Activated naive CD8-positive, alpha-beta T cell treated with anti-CD3 and anti-CD28 coated beads, Interleukin-2, amount 10 ng/mL, durations not matched to agents 7 days and 5 days (primary cell): ENCODE measurements at places on chromosomes 12 and 14. TPM values are rescaled to one million over a fixed set of nuclear protein-coding genes. Genes with fewer than 3 reads are reported as not detected.

The CLEC2A gene
- total RNA-seq = not detected

DNA sequence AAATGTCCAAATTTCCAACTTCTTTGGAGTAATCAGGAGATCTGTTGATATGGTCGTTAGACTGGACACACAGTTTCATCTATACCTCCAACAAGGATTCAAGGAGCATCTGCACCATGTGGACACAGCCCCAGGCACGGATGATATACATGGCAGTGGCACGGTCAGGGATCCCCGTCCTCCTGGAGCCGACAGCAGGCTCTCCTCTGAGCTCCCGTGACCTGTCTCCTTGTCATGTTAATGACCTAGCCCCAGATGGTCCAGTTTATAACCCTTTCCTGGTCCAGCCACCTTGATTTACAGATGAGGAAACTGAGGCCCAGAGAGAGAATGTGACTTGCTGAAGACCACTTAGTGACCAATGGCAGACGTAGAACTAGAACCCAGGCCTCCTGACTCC lies 16.5 kb upstream of the SERPINA4 start:
- DNase-seq = no peak
- H3K27me3 ChIP-seq = no peaks in the 10 kb centered on the region
- no peaks in the 10 kb centered on the region for H3K4me1 ChIP-seq
- no peak overlapping the region for H3K4me3 ChIP-seq
- H3K36me3 ChIP-seq = no peaks in the 10 kb centered on the region
- H3K27ac ChIP-seq = no peak overlapping the region

The KRT2 gene
- total RNA-seq = not detected

- no peaks in the 10 kb centered on the region for H3K36me3 ChIP-seq
- H3K27ac ChIP-seq = no peak overlapping the region
- peaks cover 2% of the 10 kb centered on the region for H3K27me3 ChIP-seq
- no peak overlapping the region for H3K4me3 ChIP-seq
- H3K4me1 ChIP-seq = no peaks in the 10 kb centered on the region
- DNase-seq = no peak
Measured at GRCh38 chr14:99722741-99723140, 38.6 kb downstream of the CYP46A1 start.

The SALL2 gene
- total RNA-seq = 4.4 TPM

DNA sequence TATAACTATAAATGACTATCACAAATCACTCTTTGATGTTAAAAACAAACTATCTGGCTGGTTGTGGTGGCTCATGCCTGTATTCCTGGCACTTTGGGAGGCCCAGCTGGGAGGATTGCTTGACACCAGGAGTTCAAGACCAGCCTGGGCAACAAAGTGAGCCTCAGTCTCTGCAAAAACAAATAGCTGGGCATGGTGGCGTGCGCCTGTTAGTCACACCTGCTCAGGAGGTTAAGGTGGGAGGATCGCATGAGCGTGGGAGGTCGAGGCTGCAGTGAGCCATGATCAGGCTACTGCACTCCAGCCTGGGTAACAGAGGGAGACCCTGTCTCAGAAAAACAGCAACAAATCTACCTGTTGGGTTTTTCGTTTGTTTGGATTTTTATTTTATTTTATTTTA lies 5.4 kb downstream of the TXNRD1 start:
- peaks cover 8% of the 10 kb centered on the region for H3K36me3 ChIP-seq
- peaks cover 15% of the 10 kb centered on the region for H3K27me3 ChIP-seq
- no peak overlapping the region for H3K4me3 ChIP-seq
- DNase-seq = no peak
- peaks cover 24% of the 10 kb centered on the region for H3K4me1 ChIP-seq

DNA sequence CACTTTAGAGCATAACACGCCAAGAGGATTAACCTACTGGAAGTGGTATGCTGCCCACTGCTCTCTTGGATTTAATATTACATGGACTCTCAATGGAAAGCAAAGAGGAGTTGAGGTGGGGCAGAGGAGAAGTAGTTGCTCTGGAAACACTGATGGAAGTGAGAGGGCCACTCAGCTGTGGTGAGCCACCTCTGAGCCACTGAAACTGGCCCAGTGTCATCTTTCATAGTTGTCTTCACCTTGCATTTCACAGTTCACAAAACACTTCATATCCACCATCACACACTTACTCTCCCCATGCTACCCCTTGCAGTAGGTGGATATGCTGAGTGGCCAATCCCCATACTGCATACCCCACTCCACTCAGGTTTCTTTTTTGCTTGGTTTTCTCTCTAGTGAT lies 12.2 kb upstream of the PCED1B start:
- peaks cover 4% of the 10 kb centered on the region for H3K4me1 ChIP-seq
- no peak overlapping the region for H3K27ac ChIP-seq
- no peak for DNase-seq

The PRR4 gene
- total RNA-seq = 1.6 TPM

The PLA2G1B gene
- total RNA-seq = not detected

GRCh38 chr14:104274806-104275205 lies 136.4 kb downstream of the KIF26A start:
- H3K36me3 ChIP-seq = no peaks in the 10 kb centered on the region
- peaks cover 4% of the 10 kb centered on the region for H3K27me3 ChIP-seq
- H3K27ac ChIP-seq = no peak overlapping the region
- DNase-seq = no peak

GRCh38 chr12:53937596-53938325 lies 870 bp upstream of the HOXC13 start:
- no peak overlapping the region for H3K4me3 ChIP-seq
- H3K4me1 ChIP-seq = no peaks in the 10 kb centered on the region
- no peak for DNase-seq
- peak overlapping the region; percentile 42 for H3K27ac ChIP-seq
- peaks cover 89% of the 10 kb centered on the region for H3K27me3 ChIP-seq

The ANKRD9 gene
- total RNA-seq = 8.8 TPM

DNA sequence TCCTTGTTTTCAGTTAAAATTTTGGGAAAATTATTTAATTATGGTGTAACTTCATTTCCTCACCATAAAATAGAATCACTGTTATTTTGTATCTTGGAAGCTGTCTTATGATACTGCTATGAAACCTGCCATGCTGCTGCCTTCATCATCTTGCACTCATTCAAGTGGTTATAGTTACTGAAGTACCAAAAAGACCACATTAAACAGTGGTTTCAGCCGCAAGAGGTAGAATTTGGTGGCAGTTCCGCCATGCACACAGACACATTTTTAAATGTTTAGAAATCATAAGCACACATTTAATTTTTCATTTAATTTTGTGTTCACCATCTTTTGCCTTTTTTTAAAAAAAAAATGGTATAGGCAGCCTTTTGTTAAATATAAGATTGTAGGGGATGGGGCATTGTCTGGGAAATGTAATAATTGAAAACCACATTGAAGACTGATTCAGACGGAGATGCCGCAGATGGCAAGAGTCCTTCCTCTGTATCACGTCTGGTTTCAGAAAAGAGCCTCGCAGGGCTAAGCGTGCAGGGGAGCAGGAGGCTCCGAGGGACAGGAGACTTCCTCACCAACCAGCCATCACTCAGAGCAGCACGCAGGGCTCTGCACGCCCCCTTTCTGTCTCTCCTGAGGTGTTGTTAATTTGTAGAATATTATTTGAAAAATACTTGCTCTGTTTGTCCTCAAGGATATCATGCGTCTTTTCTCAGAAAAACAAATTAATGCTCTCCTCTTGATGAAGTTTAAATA lies 115.2 kb upstream of the PELI2 start:
- peak; percentile 52 for DNase-seq
- H3K4me3 ChIP-seq = peak overlapping the region; percentile 49
- peaks cover 29% of the 10 kb centered on the region for H3K4me1 ChIP-seq
- peaks cover 63% of the 10 kb centered on the region for H3K27me3 ChIP-seq

The SLC6A12 gene
- not detected for total RNA-seq

- DNase-seq = no peak
- peaks cover 8% of the 10 kb centered on the region for H3K4me1 ChIP-seq
- H3K4me3 ChIP-seq = no peak overlapping the region
- peaks cover 67% of the 10 kb centered on the region for H3K27me3 ChIP-seq
- no peak overlapping the region for H3K27ac ChIP-seq
Measured at GRCh38 chr12:120642826-120643225, 2.4 kb downstream of the CABP1 start.

DNA sequence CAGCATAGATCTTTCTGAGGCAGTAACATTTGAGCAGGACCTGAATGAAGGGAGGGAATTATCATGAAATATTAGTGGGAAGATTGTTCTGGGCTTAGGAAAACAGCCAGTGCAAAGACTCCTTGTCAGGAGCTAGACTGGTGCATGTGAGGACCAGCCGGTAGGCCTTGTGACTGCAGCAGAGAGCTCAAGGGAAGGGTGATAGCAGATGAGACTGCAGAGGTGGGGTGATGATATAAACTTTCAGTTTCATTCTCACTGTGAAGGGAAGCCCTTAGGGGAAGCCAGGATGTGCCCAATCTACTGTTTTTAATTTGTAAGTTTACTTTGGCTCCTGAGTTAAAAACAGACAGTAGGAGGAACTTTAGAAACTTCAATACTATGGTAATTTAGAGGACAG lies 12.4 kb downstream of the IL22 start:
- DNase-seq = peak; percentile 45
- peak overlapping the region; percentile 96 for H3K27ac ChIP-seq
- H3K27me3 ChIP-seq = no peaks in the 10 kb centered on the region
- H3K36me3 ChIP-seq = peaks cover 5% of the 10 kb centered on the region
- peaks cover 37% of the 10 kb centered on the region for H3K4me1 ChIP-seq

DNA sequence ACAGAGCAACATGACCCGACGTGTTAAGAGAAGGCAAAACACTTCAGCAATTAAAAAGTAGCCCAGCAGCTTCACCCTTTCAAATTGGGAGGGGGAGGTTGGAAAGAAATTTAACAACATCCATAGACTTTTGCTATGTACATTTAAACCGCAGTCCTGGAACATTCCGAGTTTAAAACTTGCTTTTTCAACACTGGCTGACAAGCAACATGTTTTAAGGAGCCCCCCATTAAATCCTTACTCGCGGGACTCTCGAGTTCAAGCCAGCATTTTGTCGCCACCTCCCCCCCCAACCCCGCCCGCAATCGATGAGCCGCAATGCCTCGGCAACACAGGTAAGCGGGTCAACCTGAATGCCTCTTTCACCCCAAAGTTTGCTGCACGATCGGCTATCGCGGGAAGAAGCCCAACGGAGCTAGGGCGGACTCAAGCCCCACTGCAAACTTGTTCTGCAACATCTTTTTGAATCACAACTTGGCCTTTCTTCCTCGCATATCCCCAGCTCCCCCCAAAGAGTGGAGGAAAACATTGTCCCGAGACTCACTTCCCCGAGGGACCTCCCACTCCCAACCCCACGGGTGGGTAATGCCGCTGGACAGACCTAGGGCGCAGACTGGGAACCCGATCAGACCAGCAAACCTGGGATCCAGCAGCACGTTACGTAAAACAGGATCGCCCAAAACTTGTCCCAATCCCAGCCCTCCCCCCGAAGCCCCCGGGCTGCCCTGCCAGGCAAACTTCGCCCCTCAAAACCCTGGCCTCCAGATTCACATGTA lies 777 bp downstream of the ZFP36L1 start:
- peak overlapping the region; percentile 100 for H3K27ac ChIP-seq
- peaks cover 49% of the 10 kb centered on the region for H3K4me1 ChIP-seq
- peak overlapping the region; percentile 89 for H3K4me3 ChIP-seq
- H3K27me3 ChIP-seq = no peaks in the 10 kb centered on the region
- H3K36me3 ChIP-seq = peaks cover 29% of the 10 kb centered on the region

GRCh38 chr12:108587826-108588225 lies 10.1 kb downstream of the TMEM119 start:
- no peaks in the 10 kb centered on the region for H3K36me3 ChIP-seq
- no peak overlapping the region for H3K27ac ChIP-seq
- H3K27me3 ChIP-seq = peaks cover 9% of the 10 kb centered on the region
- no peaks in the 10 kb centered on the region for H3K4me1 ChIP-seq

The TUBA1A gene
- 99.5 TPM for total RNA-seq

DNA sequence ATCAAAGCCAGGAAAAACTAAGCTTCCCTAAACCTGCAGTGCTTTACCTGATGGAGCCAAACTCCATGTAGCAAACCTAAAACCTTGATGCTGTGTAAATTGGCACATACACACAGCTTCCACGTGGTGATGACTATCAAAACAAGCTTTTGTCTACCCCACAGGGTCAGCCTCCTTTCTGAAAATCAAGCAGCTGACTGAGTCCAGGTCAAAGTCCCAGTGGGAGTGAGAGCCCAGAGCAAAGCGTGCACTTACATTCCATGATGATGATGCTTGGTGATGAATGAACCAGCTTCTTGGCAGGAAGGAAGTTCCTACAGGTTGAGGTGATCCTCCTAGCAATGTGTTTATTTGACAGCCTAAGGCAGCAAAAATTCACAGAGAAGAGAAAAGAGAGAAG lies 630.0 kb upstream of the TBX3 start:
- no peak overlapping the region for H3K4me3 ChIP-seq
- no peak overlapping the region for H3K27ac ChIP-seq
- no peaks in the 10 kb centered on the region for H3K36me3 ChIP-seq
- no peaks in the 10 kb centered on the region for H3K27me3 ChIP-seq
- no peak for DNase-seq
- H3K4me1 ChIP-seq = no peaks in the 10 kb centered on the region

DNA sequence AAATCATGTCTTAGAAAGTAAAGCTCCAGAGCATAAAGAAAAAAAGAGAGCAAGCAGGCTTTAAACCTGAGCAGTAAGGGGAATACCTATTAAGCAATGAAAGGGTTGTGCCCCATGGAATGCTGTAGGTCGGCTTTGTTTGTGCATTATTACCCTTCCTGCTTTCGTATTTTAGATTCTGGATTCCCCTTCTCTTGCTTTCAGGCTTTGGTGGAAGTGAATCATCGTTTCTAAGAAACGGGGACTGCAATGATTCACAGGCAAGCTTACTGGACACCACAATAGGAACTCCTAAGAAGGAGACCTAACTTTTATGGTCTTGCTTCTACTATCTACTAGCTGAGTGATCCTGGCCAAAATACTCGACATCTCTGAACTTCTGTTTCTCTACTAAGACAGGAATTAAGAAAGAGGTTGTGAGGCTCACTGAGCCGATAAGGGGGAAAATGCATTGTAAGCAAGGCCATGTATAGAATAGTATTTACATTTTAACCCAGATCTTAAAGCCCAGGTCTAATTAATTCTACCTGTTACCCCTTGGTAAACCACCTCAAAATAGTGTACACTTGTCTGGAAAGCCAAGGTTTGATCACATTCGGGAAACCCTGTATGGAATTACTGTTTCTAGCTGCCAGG lies 1.2 kb upstream of the BMAL2 start:
- H3K27ac ChIP-seq = peak overlapping the region; percentile 79
- H3K27me3 ChIP-seq = peaks cover 5% of the 10 kb centered on the region
- peaks cover 27% of the 10 kb centered on the region for H3K4me1 ChIP-seq
- H3K4me3 ChIP-seq = peak overlapping the region; percentile 81
- no peak for DNase-seq
- peaks cover 10% of the 10 kb centered on the region for H3K36me3 ChIP-seq

The NRXN3 gene
- total RNA-seq = not detected

DNA sequence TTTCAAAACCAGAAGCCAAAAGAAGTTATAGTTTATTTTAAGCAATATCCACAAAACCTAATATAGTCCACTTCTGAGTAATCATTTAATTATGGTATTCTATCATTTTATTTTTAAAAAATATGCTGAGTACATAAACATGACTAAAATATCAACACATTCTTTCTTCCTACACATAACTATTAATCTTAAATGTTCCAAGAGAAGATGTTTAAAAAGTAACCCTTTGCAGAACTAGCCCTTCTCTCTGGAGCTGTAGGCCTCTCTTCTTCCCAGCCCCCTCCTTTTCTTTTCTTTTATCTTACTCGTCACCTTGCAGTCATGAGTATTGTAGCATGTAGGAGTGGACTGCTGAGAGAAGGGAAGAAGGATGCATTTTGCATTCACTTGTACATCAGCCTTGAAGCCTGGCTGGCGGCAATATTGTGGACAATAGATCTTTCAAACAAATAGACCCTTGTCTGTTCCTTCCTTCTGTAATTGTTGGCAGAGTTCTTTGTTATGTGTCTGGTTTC lies 941.9 kb downstream of the NRXN3 start:
- no peaks in the 10 kb centered on the region for H3K36me3 ChIP-seq
- no peak overlapping the region for H3K27ac ChIP-seq
- no peak for DNase-seq
- no peak overlapping the region for H3K4me3 ChIP-seq
